ENCODE measurements at places on chromosomes 6 and 20.

DNA sequence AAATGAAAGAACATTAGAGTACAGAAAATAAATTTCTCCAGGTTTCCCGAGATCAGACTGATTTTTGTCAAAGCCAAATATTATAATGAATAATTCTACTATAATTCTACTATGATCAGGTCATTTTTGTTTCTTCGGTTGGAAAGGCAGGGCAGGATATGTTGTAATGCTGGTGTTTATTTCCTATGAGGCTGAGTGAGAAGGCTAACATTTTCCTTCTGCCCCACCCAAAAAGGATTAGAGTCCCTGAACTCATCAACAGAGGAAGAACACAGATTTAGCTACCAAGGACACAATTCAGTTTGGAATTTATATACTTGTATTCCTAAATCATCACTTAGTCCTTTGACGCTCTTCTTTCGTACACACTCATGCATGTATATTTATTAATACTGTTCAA lies 318.9 kb downstream of the SYNE1 start:
- DNase-seq, result peak; percentile 12

- no peak for DNase-seq
Measured at GRCh38 chr6:31947070-31947675, 1.3 kb downstream of the CFB start.

DNA sequence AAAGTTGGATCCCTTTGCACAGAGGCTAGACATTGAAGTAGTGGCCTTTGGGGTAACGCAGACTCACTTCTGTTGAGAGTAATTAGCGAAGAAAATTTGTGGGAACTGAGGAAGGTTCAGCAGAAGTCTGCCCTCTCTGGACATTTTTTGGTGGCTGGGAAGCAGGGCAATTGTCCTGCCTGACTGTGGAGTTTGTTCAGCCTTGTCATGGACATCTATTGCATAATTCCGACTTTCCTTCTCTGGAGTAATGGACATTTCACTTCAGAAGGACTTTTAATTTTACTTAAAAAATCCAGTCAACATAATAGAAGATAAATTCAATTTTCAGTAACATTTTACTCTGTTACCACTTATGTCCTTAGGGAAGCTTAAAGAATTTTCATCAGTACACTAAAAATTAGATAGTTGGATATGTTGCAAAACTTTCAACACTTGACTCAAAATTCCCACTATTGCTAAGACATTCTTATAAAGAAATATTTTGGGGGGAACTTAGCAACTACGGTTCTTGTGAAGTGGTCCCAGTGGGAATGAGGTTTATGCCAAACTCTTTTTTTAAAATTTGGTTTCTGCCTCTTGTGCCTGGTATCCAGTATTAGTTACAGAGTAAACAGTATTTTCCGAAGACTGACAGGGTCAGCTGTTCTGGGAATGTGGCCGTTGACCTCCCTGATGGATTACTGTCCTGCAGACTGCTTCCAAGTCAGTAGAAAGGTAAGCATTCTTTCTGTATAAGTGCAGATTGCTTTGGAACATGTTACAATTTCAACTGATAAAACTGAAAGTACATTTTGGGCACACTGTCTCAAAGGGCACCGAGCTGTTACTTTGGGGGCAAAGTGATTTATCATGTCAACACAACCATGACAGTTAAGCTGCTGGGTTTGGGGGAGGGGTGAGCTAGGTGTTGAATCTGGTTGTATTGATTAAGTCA lies 100.6 kb upstream of the MLIP start:
- peak; percentile 17 for DNase-seq

DNA sequence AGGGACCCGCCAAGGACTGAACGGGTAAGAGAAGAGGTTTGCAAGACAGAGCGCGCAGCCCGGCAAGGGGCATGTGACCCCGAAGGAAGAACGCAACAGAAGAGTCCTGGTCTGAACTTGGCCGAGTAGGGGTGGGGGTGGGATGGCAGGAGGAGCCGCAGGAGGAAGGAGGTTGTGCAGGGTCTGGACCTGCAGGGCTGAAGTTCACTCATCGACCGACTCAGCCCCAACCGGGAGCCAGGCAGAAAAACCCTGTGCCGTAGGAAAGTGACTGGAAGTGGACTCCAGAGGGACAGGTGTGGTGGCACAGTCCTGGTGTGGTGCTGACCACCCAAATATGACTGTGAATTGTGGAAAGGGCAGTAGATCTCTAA lies 15.2 kb downstream of the ADISSP start:
- no peak for DNase-seq

GRCh38 chr6:90365565-90366219 lies 69.0 kb upstream of the BACH2 start:
- DNase-seq, result peak; percentile 11

- DNase-seq, result no peak
Measured at GRCh38 chr6:32742374-32742773, 1.2 kb downstream of the HLA-DQA2 start.

DNA sequence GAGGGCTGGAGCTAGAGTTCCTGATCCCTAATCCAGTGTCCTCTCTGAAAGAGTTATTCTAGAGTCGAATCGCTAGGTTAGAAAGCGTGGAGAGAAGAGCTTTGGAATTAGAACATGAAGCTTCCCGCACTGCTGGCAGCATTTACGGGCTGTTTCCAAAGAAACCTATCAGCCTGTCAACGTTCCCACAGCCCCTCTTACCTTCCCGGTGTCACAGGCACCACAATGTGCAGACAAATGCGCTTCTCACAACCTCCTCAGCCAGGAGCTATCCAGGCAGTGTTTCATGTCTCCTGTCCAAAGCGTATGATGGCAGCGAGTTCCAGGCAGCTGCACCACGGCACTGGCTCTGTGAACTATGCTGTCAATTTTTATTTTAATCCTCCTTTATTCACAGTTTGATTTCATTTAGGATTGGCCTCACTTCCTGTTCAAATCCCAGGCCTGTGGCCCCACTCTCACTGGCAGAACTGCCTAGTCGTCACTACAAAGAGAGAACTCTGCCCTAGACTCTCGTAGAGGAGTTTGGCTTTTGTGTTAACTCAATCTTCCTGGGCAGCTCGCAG lies 322.8 kb upstream of the SOX4 start:
- no peak for DNase-seq

GRCh38 chr20:31780839-31781238 lies 38.3 kb upstream of the MYLK2 start:
- no peak for DNase-seq

DNA sequence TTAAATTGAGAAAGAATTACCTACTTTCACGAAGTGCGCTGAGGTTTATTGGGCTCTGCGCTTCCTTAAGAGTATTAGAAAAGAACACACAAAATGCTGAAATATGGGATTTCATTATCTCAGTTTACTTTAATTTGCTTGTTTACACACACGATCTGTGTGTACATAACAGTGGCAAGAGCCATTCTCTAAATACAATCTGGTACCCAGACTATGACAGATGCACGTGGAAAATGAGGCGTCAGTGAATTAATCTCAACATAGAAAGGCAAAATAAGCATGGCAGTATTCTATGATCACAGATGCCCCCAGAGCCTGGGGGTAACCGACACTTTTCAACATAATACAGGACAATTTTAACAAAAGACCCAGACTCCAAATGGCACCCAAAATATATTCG lies 8.3 kb downstream of the FITM2 start:
- no peak for DNase-seq

- DNase-seq, result peak; percentile 8
Measured at GRCh38 chr20:18190338-18191233, 52.9 kb downstream of the KAT14 start.

GRCh38 chr6:148811459-148811858 lies 64.6 kb downstream of the UST start:
- peak; percentile 27 for DNase-seq

DNA sequence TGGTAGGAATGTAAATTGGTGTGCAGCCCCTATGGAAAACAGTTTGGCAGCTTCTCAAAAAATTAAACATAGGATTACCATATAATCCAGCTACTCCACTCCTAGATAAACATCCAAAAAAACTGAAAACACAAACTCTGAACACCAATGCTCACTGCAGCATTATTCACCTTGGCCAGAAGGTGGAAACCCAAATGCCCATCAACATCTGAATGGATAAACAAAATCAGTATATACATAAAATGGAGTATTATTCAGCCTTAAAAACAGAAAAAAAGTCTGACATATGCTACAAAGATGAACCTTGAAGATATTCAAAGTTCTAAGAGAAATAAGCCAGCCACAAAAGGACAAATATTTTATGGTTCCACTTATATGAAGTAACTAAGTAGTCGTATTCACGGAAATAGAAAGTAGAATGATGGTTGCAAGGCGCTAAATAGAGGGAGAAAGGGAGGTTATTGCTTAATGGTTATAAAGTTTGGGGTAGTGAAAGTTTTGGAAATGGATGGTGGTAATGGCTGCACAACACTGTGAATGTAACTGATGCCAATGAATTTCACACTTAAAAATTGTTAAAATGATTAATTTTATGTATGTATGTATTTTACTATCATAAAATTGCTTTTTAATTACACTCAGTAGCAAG lies 4.0 kb downstream of the PHF10 start:
- no peak for DNase-seq

DNA sequence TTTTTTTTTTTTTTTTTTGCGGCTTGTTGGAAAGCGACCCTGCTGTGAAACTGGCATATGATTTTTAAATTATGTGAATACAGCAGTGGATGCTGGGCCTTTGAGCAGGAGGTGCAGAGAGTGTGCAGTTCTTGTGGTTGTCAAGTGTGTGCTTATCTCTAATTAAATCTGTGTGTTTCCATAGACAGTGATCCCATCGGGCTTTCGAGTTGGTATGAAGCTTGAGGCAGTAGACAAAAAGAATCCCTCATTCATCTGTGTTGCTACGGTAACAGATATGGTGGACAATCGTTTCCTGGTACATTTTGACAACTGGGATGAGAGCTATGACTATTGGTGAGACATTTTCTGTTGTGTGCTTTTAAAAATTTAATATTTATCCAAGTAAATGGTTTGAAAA lies 52.4 kb downstream of the L3MBTL3 start:
- no peak for DNase-seq

DNA sequence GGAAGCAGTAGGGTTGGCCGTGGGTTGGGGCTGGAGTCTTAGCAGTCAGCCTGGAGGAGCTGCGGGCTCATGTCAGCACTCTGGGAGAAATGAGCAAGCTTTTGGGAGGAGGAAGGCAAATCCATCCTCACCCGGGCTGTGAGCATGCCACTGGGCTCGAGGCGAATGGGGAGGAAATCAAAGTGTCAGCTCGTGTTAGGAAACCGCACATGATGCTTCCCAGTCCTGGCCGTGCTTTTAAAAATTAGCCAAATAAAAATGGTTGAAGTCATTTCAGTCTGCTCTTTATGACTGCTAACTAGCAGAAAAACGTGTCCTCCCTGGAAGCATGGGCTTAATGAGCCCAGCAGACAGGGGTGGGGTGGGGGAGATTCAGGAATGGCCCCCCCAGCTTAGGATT lies 98.1 kb downstream of the NFATC2 start:
- DNase-seq, result no peak

DNA sequence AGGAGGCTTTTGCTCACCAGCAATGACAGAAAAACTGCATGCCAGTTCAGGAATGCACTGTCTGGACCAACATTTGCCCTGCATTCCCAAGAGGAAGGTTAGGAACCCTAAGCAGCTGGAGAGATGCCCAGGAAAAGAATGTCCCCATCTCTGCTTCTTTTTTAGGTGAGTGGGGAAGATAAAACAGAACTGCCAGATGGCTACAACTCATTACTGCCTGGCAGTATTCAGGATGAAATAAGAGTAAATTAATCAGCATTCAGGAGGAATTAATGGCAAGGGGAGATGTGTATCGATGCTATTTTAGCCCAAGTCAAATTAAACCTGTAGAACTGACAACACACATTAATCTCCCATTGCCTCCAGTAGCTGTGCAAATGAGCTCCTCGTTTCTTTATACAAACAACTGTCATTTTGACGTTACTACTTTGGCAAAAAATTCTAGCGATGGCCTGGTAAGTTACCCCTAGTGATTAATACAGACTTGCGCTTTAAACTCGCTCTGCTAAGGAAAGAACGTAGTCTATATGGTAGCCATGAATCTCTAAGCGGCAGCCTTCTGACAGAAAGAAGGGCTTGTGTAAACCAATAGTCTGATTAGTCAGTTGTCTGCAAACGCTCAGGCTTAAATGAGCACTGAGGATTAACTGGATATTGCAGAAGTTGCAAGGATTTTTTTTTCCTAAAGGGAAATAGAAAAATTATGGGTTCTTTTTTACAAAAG lies 16.7 kb upstream of the SMLR1 start:
- peak; percentile 85 for DNase-seq

DNA sequence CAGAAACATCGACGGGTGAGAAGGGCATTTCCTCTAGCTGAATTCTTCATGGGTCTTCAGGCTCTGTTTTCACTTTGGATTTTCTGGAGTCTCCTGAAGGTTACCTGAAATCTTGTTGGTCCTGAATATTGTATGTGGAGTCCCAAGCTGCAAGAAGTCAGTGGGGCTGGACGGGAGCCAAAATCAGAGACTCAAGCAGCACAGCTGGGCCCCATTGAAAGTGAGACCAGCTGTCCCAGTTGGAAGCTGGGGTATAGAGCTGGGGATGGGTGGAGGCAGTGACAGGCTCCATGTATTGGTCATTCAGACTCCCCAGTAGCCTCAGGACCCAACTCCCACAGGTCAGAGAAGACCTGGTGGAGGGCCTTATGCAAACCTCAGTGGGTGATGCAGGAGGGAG lies 111.3 kb upstream of the MLN start:
- peak; percentile 44 for DNase-seq

GRCh38 chr20:60759651-60760050 lies 492.4 kb upstream of the CDH4 start:
- DNase-seq, result no peak

GRCh38 chr6:15352845-15353244 lies 107.0 kb downstream of the JARID2 start:
- DNase-seq, result no peak

DNA sequence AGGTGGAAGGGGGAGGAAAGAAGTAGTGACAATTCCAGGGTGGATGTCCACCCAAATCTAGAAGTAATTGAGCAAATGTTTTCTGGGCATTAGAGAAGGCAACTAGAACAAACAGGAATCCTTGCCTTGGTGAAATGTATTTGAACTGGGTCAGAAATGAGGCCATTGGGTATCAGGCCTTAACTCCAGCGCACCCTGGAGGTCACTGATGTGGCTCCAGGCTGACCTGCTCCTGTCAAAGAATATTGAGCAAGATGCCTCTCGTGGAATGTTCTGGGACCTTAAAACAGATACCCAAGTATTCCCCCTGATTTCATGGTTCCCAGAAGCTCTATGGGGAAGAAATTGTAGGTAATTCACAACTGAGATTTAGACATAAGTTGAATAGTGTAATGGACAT lies 6.9 kb downstream of the HLA-DPB1 start:
- DNase-seq, result peak; percentile 71

DNA sequence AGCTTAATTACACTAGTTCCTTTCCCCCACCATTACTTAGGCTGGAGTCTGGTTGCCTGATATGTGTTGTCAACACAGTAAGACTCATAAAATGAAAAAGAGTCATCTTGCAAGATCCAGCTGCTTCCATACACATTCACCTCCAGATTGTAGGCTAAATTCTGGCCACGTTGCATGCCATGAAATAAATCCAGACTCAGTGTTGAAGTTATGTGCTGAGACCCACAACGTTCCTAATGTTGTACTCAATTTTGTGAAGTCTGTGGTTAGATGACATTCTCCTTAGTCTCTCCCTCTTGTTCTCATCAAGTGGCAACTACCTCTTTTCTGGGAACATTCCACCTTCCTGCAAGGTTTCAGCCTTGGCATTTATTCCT lies 212.3 kb downstream of the LMBRD1 start:
- no peak for DNase-seq
